CD4-positive, alpha-beta T cell treated with Interleukin-4 for 4 hours (primary cell): ENCODE measurements at places on chromosomes 13 and 19.

DNA sequence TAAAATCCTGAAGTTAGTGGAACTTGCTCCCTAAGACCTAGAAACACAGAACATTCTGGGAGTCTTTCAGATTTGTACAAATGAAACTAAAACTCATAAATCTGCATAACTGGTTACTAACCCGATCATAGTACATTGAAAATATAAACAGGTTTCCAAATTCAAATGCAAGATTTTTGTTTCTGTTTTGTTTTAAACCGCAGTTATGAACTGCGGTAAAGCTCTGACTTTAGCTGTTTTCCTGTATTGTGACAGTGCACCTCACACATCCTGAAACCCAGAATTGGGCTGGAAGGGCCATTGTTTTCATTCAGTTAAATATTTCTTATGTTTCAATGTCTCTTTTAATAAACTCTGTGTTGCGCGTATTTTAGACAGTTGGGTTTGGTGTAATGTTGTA lies 204.7 kb downstream of the SHISA2 start:
- peak; percentile 48 for DNase-seq

GRCh38 chr19:1482361-1483130 lies 3.5 kb upstream of the C19orf25 start:
- no peak for DNase-seq

DNA sequence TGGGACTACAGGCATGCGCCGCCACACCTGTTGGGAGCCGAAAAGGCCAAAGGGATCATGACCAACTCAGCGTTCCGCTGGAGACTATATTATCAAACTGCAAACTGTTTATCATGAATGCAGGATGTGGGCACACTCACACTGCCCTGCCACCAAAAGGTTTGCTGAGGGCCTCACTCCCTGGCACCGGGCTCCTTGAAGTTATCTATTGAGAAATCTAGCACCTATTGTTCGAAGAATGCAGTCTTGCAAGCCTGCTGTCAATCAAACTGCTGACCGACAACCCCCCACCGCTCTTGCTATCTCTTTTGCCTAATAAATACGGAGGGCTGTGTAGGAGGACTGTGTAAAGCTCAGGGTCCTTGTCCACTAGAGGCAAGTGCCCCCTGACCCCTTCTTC lies 5.2 kb upstream of the ZNF836 start:
- peak; percentile 2 for DNase-seq

DNA sequence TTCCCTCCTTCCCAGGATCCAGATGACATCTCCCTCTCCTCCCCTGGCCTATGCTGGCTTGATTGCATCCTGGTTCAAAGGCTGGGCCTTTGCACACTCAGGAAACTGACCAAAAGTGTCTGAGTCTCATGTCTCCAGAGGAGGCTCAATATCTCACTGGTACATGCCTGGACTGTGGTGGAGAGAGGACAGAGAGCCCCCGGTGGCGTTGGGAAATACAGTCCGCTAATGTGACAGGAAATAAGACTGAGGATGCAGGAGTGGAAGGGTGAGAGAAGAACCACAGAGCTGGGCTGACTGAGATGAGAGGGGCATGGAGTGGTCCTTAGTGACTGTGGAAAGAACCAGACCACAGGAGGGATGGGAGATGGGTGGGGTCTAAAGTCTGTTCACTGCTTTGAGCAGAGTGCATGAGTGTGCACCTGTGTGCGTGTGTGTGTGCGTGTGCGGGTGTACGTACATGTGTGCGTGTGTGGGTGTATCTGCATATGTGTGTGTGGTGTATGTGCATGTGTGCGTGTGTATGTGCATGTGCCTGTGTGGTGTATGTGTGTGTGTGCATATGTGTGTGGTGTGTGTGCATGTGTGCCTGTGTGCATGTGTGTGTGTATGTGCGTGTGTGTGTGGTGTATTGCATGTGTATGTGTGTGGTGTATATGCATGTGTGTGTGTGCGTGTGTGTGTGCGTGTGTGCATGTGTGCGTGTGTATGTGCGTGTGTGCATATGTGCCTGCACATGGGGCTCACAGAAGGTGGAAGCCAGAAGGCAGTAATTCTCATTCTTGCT lies 1.9 kb downstream of the SIGLEC5 start:
- DNase-seq = no peak

- DNase-seq = no peak
These were observed 245.9 kb upstream of the STARD13 start for GRCh38 chr13:33531484-33531883.

DNA sequence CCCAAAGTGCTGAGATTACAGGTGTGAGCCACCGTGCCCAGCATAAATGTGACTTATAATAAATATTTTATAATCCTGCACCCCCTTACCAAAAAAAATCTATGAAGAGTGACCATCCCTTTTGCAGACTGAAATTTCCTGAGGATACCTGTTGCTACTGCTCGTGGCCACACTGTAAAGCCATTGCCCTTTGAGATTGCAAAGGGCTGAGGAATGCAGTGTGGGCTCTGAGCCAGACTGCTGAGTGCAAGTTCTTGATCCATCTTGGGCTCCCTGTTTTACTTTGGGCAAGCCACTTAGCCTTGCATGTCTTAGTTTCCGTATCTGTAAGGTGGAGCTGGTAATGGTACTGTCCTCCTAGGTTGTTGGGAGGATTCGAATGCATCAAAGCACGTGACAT lies 23.4 kb downstream of the SIPA1L3 start:
- no peak for DNase-seq

GRCh38 chr19:15672580-15673175 lies at the start of gene CYP4F12:
CYP4F12 (plus strand) TSS chr19:15673087; CDS start chr19:15673530, 443 bp downstream.
- no peak for DNase-seq

DNA sequence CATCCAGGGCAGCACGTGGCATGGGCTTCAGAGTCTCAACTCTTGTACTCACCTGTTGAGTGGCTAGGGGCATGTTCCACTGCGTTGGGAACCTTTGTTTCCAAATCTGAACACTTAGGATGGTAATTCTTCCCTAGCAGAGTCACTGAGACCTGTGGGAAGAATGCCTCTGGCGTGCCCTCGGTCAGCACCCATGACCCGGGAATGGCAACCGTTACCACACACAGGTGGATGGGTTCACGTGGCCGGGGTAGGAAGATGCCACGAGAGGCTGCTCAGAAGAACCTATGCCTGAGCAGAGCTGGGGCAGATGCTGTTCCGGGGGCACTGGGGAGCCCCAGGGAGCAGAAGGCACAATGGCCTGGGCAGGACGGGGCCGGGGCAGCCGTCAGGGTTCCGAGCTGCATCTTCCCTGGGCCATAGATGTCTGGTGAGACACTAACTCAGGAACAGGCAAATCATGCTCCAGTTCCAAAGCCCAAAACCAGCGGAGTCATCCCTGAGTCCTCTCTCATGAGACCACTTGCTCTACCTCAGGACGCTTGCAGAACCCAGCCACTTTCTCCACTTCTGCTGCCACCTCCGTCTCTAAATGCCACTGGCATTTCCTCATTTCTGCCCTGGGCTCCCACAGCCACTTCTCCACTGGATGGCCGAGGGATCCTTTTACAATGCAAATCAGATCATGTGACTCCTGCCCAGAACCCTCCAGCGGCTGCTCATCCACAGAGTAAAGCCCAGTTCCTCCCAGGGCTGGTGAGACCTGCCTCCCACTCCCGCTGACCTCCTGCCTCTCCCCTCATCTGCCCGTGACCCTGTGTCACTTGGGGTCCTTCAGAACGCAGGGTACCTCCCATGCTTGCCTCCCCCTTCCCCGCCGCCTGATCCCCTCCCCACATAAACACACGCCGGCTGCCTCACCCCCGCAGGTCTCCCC lies 36.7 kb downstream of the FAM124A start:
- no peak for DNase-seq

- DNase-seq = no peak
These were observed 16.9 kb downstream of the CBY2 start for GRCh38 chr13:45718992-45719391.

- no peak for DNase-seq
These were observed 183.9 kb downstream of the DCLK1 start for GRCh38 chr13:35947315-35947714.

GRCh38 chr19:17324357-17325114 lies 10.1 kb downstream of the ANO8 start:
- DNase-seq = no peak

GRCh38 chr19:2037651-2038255 lies 13.3 kb downstream of the MKNK2 start:
- no peak for DNase-seq
